ENCODE measurements at places on chromosomes 3 and 15.

DNA sequence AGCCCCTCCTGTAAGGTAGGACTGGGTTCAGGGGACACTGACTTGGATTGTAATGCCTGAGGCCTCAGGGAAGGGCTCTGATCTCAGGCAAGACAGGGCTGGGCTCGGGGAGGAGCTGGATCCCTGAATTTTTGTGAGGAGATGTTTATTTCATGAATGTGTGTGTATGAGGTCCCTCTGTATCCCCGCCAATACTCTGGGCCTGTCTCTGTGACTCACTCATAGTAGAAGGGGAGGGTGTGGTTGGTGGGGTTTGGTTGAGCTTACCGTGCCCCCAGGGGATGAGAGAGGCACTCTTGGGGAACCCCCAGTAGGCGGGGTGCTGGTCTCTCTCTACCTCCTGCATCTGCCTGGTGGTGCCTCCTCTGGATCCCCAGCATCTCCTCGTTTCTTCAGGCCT, 28.1 kb downstream of the RPSA start:
- DNase-seq, result no peak

DNA sequence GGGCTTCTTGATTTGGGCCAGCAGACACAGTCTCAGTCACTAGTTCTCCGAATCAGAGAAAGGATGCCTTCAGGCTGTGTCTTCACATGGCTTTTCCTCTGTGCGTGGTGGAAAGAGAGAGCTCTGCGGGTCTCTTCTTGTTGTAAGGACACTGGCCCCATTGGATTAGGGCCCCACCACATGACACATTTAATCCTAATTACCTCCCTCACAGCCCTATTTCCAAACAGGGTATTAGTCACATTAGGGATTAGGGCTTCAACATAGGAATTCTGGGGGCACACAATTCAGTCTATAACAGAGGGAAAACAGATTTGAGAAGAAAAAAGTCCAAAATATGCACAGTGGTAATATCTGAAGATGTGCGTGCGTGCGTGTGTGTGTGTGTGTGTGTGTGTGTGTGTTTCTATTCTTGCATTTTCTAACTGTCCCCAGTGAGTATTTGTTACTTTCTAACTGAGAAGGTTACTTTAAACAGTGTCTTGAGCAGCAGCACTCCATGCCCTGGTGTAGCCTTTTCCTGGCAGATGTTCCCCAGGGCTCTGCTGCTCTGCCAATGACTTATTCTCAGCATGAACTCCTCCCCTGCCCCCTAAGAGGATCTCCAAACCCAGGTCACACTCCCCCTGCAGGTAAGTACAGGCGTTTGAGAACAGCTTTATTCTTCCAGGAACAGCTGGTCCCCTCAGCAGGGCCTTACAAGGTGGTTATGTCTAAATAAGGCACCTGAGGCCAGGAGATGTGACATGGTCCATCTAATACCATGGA, 72.9 kb downstream of the RPL39L start:
- DNase-seq, result peak; percentile 8

DNA sequence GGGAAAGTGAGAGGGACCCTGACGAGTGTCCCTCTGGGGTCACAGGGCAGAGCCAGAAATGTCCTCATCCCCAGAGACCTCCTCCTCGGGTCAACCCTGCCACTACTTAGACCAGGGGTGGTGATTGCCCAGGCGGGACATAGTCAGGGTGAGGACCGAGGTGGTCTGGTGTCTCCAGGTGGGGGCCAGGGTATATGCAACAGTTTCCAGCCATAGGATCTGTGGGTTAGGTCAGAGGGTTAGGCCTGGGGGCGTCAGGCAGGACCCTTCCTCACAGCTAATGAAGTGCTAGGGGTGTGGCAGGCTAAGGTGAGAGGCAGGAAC, 22.3 kb upstream of the FBLN2 start:
- no peak for DNase-seq

GRCh38 chr15:89195836-89196235, 25.5 kb downstream of the RLBP1 start:
- no peak for DNase-seq

- no peak for DNase-seq
These were observed 61.4 kb downstream of the MOBP start for GRCh38 chr3:39528844-39529243.

GRCh38 chr3:152183473-152183872, 85.3 kb upstream of the MBNL1 start:
- peak; percentile 5 for DNase-seq

- DNase-seq, result no peak
These were observed 67.4 kb upstream of the FOXB1 start for GRCh38 chr15:59936741-59937140.

DNA sequence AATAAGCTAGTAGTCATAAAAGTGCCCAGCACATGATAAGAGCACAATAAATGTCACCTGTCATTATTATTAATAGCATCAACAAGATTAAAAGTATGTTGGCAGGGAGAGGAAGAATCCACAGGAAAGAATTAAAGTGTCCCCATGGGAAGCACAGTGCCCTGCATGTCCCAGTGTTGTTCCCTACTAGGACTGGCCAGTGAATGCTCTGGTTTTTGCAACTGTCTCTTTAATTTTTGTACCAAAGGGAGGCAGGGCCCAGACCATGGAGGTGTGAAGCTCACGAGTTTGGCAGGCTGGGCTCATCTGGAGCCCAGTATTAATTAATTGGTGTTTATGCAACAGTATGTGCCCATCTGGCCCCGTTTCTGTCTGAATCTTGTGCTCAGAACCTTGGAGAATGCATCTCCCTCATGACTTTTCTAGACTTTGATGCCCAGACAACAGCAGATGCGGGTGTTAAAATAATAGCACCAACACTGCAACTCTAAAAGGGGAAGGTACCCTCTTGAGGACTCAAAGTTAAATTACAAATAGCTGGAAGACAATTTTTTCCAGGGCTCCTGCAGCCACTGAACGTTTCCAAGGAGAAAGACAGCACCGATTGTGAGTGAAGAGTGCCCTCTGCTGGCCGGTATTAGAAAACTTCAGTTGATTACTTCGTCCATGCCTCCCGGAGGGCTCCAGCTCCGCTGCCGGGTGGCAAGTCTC, 71.9 kb upstream of the SPATA12 start:
- DNase-seq, result peak; percentile 69

- no peak for DNase-seq
These were observed 77.2 kb upstream of the AGBL1 start for GRCh38 chr15:86002444-86002843.

DNA sequence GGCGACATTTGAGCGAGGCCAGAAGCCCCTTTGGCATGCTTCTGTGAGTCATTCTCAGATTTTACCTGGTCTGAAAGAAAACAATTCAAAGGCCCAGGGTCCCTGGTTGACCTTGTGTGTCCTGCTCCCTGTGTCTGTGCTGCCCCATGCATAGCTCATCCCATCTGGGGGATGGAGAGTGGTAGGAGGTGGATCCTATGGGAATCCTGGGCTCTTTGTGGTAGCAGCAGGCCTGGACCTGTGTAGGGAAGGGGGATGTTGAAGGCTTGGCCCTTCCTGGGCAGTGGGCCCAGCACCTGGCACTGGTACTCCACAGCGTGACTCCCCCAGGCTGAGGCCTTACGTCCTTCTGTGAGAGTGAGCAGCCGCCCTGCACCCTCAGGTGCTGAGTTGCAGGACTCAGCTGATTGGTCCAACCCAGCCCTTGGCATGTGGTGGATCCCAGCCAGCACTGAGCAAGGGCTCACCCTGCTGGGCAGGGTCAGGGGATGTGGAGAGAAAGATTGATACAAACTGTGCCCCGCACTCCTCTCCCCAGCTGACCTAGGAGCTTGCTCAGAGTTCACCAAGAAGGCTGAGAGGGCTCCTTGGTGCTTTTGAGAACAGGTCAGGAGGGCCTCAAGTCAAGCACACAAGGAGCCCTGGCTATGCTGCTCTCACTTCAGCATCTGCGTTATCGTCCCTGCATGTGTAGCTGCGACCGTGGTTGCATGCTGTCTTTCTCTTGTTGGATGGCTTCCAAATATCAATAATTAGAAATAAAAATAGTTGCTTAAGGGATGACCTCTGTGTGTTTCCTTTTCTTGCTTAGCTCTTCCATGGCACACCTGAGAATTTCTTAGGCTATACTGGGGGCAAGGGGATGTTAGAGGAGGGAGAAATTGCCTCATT, 21.4 kb upstream of the JMJD7 start:
- DNase-seq, result peak; percentile 25

DNA sequence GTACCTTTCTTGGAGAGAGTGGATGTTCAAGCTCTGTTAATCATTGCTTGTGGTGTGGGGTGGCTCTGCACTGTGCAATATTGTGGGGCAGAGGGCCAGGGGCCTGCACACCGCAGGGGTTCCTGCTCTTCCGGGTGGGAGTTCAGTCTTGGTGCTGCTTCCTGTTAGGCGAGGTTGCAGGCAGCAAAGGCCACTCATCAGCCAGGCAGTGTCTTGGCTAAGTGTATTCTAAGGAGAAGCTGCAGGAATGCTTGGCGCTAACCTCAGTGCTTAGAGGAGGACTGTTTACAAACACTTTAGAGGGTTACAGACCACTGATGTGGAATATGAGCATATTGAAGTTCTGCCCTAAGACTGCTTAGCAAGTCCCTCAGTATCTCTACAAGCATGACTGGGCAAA, 81.7 kb downstream of the CEP63 start:
- DNase-seq, result no peak

DNA sequence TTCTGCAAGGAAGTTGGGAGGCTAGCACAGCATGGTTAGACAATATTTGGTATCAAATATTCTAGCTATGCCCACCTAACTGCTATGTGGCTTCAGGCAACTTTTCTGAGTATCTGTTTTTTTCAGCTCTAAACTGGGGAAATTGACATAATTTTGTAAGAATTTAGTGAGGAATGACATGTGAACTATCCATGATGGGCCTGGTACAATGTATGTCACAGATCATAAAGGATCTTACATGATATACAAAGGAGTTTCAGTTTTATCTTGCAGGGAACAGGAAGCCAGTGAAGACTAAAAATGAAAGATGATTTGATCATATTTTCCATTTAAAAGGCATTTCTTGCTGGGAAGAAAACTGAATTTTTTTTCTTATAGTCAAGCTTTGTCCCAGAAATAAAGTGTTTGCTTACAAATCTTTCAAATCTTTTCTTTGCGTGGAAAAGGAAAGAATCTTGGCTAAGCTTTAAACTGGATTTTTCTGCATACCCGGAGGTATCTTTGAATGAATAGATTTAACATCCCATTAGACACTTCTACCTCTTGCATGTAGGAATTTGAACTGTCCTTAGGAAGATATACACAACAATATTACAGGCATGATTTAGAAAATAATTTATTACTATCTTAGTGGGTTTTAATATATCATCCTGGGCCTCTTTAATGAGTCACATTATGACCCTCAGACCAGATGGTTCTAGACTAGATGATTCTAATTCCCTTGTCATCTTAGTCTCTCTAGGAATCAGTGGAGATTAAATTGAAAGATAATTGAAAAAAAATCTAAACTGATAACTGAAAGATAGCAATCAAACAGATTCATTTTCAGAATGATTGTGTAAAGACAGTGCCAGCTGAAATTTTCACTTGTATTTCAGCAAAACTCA, 436.0 kb upstream of the THBS1 start:
- no peak for DNase-seq

DNA sequence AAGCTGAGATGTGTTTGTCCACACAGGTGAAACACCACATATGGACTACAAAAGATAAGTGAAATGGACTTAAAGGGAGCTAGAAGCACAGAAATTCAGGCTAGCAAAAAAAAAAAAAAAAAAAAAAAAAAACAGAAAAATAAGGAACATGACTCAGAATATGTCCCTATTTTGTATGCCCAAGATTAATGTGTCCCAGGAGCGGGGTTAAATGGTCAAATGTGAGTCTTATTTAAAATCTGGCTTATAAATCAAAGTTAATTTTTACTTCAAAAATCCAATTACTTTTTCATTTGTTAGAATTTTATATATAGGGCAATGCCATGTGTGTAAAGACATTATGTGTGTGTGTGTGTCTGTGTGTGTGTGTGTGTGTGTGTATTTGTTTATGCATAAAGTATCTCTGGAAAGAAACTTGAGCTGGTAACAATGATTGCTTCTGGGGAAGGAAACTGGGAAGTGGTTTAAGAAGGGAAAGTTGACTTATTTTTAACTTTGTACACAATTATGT, 986.5 kb downstream of the ROBO2 start:
- DNase-seq, result no peak

GRCh38 chr3:6750782-6751181, 110.1 kb upstream of the GRM7 start:
- DNase-seq, result no peak

- no peak for DNase-seq
These were observed 174.1 kb downstream of the UACA start for GRCh38 chr15:70589221-70589620.

GRCh38 chr3:119279584-119280243, 14.5 kb upstream of the ARHGAP31 start:
- DNase-seq, result no peak

- no peak for DNase-seq
These were observed 110.3 kb upstream of the TMC3 start for GRCh38 chr15:81484086-81484955.

DNA sequence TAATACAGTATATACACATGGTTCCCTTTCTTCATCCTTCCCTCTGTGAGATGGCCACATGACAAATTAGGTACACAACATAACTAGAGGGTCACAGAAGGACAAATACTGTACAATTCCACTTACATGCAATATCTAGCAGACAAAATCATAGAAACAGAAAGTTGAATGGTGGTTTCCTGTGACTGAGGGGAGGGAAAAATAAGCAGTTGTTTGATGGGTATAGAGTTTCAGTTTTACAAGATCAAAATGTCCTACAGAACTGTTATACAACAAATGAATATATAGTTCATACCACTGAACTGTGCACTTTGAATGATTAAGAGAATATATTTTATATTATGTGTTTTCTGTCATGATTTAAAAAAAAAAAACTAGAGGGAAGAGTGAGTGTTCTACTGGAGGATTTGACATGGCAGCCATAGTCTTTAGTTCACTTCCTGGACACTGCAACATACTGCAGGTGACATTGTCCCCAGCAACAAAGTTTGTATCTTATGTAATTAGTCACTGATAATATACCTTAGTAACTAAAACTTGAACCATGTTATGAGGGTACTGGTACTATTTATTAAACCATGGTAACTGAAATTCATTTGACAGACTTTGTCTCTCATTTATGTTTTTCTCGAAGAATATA, 37.2 kb downstream of the CCDC54 start:
- DNase-seq, result no peak
